Activated CD8-positive, alpha-beta memory T cell treated with anti-CD3 and anti-CD28 coated beads, Interleukin-2, amount 50 U/mL, for 4 hours (primary cell): ENCODE measurements at places on chromosomes 3 and 15.

- DNase-seq = no peak
Measured at GRCh38 chr3:144128108-144128892, 156.7 kb downstream of the DIPK2A start.

DNA sequence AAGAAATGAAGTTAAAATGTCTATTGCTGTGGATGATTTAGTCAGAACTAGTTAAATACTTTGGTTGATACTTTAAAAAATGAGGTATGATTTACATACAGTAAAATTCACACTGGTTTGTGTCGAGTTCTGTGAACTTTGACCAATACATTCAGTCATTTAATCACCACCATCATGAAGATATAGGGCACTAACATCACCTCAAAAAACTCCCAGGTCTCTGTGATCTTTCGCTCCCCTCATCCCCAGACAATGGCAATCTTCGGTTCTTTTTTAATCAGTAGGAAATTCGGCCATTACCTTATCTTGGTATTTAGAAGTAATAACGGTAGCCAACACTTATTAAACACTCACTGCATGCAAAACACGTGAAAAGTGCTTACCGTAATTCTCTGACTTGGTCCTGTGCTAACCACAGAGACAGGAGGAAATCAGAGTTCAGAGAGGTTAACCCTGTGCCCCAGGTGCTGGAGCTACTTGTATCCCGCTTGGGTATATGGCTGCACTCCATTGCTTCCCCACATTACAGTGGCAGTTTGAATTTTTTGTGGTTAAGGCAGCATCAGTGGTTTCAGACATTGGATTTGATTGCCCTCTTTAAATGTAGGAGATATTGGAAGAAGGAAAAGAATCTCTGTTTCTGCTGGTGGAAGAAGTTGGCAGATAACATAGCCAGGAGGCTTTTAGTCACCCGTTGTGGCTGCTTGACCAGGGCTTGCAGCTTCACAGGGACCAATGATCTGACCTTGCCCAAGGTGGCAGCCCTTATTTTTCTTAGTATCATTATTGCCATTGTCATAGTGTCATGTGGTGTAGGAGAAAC, 4.2 kb downstream of the PLCL2 start:
- DNase-seq = no peak

DNA sequence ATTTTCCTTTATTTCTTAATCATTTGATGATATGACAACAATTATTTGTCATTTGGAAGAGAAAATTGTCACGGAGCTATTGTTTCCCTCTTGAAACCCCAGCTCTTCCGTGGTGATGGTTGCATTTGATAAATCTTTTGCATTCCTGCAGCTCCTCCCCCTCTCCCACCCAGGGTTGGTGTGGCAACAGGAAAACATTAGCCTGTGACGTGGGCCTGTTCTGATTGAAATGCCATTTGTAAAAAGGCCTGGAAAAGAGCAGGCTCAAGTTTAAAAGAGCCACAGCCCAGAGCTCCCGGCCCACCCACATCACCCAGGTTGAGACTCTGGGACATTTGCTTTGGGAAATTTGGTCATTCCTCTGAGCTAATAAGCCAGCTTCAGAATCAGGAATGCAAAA, 282.5 kb downstream of the RPLP1 start:
- no peak for DNase-seq

- DNase-seq = no peak
Measured at GRCh38 chr3:107752202-107752990, 229.6 kb downstream of the BBX start.

GRCh38 chr3:128794067-128794768, 68.2 kb downstream of the RAB7A start:
- no peak for DNase-seq

GRCh38 chr15:65801229-65801805, 9.2 kb upstream of the DENND4A start:
- no peak for DNase-seq

GRCh38 chr15:44763187-44763586, 26.9 kb downstream of the TRIM69 start:
- no peak for DNase-seq

- DNase-seq = no peak
Measured at GRCh38 chr3:26768068-26768651, 145.6 kb downstream of the LRRC3B start.

GRCh38 chr3:46867550-46867898, 4.3 kb upstream of the MYL3 start:
- no peak for DNase-seq

- no peak for DNase-seq
Measured at GRCh38 chr3:170703121-170703588, 117.3 kb upstream of the SLC7A14 start.

GRCh38 chr3:197093871-197094270, 64.3 kb upstream of the MELTF start:
- DNase-seq = no peak

GRCh38 chr3:17972959-17973906, 230.8 kb upstream of the TBC1D5 start:
- DNase-seq = no peak

- DNase-seq = no peak
Measured at GRCh38 chr3:56799251-56799882, 2.4 kb downstream of the ARHGEF3 start.

GRCh38 chr3:154904328-154904727, 175.8 kb upstream of the MME start:
- DNase-seq = no peak

- DNase-seq = no peak
Measured at GRCh38 chr3:191361456-191361855, 31.1 kb upstream of the UTS2B start.

DNA sequence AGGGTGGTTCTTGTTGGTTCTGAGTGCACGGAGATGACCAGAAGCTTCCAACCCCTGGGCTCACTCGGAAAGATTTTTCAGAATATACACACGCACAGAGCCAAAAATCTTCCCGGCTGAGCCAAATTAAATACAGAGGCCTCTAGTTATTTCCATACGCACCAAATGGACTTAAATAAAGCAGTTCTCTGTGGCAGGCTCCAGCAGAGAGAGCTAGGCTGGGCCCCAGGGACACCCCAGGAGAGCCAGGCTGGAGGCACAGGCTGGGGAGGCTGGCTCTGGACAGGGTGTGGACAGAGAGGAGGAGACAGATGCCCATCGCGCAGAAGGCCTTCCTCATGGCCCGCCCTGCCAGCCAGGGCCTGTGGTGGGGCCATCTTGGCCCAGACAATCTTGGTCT, 115.9 kb downstream of the IQSEC1 start:
- no peak for DNase-seq

DNA sequence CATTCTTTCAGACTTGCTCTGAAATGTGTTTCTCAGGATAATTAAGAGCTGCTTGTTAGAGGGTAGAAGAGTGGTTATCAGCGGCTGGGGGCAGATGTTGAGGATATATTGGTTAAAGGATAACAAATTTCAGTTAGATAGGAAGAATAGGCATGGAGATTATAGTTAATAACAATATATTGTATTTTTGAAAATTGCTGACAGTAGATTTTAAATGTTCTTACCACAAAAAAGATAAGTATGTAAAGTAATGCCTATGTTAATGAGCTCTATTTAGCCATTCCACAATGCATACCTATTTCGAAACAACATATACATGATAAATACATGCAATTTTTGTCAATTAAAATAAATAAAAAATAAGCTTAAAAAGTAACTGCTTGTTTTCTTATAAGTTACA, 123.3 kb downstream of the SERPINI1 start:
- no peak for DNase-seq

- no peak for DNase-seq
Measured at GRCh38 chr3:190673148-190673547, 159.3 kb downstream of the IL1RAP start.

GRCh38 chr3:41350441-41350840, 151.1 kb downstream of the CTNNB1 start:
- no peak for DNase-seq

- no peak for DNase-seq
Measured at GRCh38 chr15:93467337-93467736, 378.3 kb upstream of the RGMA start.

DNA sequence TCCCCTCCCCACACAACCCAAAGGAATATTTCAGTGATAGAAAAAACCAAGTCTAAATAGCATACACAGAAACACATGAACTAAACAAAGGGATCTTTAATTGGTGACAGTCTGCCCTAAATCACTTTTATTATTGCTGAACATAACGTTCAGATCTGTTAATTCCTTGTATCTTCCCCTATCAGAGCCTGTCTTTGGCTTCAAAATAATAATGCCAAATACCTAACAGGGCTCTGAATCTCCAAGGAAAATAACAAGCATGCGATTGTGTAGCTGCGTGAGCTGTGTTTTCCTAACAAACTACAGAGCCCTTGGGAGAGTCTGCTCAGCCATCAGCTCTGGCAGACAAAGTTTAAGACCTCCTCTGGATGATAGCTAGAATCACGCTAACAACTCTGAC, 1010.1 kb downstream of the ROBO1 start:
- DNase-seq = no peak

GRCh38 chr3:165359005-165359404, 162.8 kb upstream of the SLITRK3 start:
- no peak for DNase-seq

DNA sequence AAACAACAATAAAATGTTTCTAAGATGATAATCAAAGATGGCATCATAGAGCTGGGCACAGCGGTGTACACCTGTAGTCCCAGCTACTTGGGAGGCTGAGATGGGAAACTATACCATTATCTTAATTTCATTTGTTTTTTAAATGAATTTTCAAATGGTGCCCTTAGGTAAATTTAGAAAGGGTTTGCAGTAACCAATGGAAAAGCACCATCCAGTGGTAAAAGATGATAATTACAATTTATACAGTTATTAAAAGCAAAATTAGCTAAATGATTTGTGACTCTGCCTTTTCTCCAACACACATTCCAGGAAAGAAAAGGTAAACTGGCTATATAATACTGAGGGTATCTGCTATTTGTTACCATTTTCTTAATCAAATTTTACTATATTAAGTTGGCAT, 14.4 kb upstream of the ANKRD28 start:
- DNase-seq = no peak

DNA sequence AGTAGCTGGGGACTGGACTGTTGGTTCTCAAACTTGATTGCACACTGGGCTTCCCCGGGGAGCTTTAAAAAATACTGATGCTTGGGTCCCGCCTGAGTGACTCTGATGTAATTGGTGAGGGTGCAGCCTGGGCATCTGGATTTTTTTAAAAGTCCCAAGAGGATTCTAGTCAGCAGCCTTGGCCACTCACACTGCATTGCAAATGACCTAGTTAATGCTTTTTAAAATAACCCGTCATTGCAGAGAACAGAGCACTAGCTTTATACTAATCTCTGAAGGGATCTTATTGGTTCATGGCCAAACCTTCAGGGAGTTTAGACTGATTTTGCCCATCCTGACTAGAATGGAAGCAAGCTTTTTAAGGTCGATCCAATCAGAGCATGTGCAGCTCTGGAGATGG, 310.6 kb upstream of the PROK2 start:
- DNase-seq = no peak

DNA sequence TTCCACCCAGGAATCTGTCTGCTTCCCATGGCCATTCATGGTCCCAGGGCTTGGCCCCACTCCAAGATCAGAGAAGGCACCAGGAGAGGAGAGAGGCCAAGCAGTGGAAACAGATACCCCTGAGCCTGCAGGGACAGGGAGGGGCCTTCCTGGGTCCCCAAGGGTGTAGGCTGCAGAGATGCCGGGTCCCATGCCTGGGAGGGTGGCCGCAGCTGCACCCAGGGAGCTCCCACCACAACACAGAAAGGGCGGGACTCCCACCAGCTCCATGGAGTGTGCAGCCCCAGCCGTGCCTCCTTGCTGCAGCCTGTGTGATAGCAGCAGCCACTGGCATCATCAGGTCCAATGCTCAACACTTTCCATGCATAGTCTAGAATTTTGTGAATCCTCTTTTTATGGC, 331.5 kb downstream of the UACA start:
- no peak for DNase-seq

DNA sequence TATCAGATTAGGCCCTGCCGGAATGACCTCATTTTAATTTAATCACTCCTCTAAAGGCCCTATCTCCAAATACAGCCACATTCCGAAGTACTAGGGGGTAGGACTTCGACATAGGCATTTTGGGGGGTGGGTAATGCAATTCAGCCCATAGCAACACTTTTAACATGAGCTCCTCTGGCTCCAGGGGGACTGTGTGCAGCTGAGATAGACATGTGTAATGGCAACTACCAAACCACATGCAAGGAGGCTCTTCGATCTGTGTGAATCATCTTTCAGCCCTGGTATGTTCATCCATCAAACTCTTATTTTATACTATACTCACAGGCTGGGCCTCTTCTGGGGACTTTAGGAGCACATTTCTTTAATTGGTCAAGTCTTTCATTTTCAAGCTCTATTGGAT, 57.4 kb upstream of the PPARG start:
- no peak for DNase-seq

GRCh38 chr3:128080323-128081080, 28.3 kb downstream of the SEC61A1 start:
- DNase-seq = no peak

GRCh38 chr15:99424978-99425656, 140.7 kb upstream of the MEF2A start:
- DNase-seq = peak; percentile 57

- DNase-seq = no peak
Measured at GRCh38 chr3:135218304-135218703, 423.2 kb downstream of the EPHB1 start.

GRCh38 chr15:82999905-83000671, 11.4 kb downstream of the C15orf40 start:
- DNase-seq = no peak

- DNase-seq = no peak
Measured at GRCh38 chr3:177565981-177566380, 368.7 kb upstream of the TBL1XR1 start.

- DNase-seq = no peak
Measured at GRCh38 chr3:114294940-114295480, 1.2 kb downstream of the TIGIT start.

DNA sequence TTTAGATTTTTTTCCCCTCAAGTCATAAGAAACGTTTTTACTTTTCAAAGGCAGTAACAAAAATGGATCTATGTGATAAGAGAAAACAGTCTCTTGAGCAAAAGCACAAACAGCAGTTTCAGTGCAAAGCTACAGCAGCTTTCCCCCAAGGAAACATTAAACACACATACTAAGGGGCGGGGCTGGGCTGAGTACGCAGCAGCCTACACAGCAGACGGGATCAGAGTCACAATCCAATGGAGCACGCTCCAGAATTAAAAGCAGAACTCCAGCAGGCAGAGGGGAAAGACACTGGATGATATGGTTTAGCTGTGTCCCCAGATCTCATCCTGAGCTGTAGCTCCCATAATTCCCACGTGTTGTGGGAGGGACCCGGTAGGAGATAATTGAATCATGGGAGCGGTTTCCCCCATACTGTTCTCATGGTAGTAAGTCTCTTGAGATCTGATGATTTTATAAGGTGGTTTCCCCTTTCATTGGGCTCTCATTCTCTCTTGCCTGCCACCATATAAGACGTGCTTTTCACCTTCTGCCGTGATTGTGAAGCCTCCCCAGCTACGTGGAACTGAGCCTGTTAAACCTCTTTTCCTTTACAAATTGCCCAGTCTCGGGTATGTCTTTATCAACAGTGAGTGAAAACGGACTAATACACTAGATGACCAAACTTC, 116.2 kb upstream of the SLCO3A1 start:
- no peak for DNase-seq

GRCh38 chr15:61169904-61170695, 59.0 kb downstream of the RORA start:
- DNase-seq = no peak
